ENCODE measurements at places on chromosomes 1 and 21.

- no peak for DNase-seq
These were observed 186.8 kb downstream of the SMYD3 start for GRCh38 chr1:246320286-246320685.

DNA sequence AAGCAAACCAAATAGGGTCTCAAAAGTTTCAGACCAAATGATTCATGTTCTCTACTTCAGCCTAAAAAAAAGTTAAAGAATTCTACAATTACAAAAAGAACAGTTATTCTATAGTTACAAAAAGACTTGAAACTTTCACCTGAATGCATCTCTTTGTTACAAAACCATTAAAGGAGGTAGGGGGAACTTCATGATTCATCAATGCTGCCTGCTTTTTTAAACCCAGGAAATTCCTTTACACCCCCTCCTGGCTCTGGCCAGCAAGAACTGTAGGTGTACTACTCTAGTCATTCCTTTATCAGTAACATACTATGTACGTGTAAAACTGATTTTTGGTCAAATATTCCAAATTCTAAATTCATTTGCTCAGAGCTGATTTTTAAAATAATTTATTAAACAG, 5.0 kb downstream of the FAF1 start:
- no peak for DNase-seq

DNA sequence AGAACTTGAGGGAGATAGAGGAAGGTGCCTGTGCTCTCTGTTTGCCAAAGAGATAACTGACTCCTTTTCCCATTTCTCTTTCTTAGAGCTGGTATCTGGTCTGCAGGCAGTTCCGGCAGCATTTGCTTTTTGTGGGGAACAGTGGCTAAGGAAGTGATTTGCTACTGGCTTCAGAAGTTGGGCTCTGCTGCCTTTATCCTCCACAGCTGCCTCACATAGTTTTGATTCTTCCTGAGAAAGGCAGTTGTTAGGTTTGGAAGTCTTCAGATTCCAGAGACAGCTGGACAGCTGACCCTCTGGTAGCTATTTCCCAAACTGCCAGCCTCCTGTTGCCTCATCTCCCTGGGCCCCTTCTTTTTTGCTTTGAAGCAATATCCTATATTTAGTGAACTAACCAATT, 62.6 kb upstream of the MACF1 start:
- DNase-seq: no peak

GRCh38 chr21:32954353-32954752, 71.4 kb upstream of the OLIG2 start:
- DNase-seq: no peak

DNA sequence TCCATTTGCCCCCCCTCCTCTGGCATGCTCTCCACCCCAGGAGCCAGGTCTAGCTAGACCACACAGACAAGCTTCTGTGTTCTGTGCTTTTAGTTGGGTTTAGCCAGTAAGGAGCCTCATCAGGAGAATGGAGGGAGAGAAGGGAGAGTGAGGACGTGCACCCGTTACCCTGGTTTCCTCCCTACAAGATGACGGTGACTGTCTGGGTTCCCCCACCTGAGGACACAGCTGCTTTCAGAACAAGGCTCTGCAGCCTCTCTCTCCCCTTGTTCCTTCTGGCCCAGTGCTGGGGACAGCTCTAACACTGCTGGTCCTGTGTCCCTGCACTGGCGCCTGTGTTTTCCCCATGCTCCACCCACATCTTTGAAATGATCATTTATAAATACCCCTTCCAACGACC, 184.4 kb upstream of the GALNT2 start:
- DNase-seq: no peak

DNA sequence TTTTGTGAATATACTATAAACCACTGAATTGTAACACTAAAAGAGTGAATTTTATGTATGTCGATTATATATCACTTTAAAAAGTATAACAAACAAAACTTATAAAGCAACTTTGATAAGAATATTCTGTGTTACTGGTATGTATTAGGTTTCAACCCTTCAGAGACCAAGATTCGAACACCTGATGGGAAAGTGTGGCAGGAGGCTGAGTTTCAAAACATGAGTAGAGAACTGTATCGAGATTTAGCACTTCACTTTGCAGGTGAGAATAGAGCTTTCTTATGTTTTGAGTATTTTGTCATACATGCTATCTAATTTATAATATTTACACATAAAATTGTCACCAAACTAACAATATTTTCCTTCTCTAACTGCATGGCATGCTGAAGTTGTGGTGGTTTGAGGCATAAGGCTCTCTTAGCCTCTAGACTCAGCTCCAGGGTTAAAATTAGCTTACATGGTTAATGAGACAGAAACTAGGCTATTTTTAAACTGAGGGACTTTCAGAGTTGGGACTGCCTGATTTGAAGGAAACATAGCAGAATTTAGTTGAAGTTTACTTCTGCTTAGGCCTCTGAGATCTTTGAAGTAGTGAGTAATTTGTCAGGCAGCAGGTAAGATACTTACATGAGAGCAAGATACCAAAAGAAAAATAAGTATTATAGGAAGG, 48.6 kb downstream of the CEP350 start:
- no peak for DNase-seq

GRCh38 chr1:184781941-184782340, 27.3 kb upstream of the EDEM3 start:
- DNase-seq: no peak

GRCh38 chr1:23692308-23692871, 784 bp downstream of the RPL11 start:
- DNase-seq: no peak

- DNase-seq: no peak
These were observed 117.8 kb downstream of the HHAT start for GRCh38 chr1:210446479-210446878.

DNA sequence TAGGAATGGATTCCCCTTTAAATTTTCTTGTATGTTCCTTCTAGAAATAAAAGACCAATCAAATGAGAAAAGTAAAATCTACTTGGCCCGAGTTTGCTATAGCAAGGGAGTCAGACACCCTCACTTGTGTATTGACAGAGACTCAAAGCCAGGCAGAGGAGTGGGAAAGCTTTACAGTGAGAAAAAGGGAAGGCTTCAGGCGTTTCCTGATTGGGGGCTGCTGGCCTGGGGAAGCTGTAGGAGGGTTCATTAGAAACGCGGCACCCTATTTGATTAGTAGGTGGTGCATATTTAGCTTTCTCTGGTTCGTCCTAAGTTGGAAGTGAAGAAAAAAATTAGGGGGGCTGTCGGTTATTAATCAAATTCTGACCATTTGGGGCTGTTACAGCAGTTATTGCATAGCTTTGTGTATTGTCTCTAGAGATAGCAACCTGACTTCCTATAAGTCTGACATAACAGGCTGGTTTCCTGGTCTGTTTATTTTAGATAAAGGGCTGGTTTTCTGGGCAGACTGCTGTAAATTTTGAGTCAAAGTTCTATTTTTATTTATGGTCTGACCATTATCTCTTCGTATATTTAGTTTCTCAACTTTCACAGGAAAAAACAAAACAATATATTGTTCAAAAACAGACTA, 10.0 kb downstream of the SLC25A24 start:
- no peak for DNase-seq

DNA sequence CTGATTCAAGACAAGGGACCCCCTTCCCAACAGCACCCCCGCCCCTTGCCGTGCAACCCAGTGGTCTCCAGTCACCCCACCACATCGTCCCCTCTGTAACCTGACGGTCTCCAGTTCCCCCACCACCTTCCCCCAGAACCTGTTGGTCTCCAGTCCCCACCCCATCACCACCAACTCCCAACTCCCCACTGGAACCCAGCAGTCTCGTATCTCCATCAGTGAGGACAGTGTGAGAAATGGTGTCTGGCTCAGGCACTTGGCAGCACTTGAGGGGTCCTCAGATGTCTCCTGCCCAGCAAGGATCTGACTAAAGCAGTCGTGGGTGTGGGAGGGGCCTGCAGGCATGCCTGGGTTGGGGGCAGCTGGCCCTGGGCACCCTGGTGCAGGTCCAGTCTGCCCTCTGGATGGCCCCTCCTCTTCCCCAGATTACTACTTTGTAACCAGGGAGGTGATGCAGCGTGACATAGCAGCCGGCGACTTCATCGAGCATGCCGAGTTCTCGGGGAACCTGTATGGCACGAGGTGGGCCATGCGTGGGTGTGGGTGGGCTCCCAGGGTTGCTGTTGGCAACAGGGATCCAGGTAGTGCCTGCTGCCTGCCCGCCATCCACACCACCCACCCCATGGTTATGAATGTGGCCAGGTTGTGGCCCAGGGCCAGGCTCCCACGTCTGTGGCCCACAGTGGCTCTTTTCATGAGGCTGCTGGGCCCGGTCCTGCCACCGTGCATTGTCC, 3.1 kb upstream of the GJC2 start:
- no peak for DNase-seq

GRCh38 chr1:58017641-58018040, 528.9 kb downstream of the OMA1 start:
- no peak for DNase-seq

GRCh38 chr1:115373305-115373704, 35.3 kb upstream of the NGF start:
- no peak for DNase-seq

DNA sequence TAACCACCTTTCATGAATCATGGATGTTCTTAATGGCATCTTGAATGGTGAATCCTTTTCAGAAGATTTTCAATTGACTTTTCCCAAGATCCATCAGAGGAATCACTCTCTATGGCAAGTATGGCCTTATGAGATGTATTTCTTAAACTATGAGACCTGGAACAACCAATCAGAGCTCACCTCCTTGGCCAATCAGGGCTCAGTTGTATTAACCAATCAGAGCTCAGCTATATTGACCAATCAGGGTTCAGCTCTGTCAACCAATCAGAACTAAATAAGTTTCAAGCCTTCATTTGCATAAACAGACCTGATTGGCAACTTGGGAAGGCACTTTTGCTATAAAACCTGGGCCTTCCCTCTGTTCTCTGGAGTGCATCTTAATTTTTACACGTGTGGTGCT, 13.6 kb upstream of the FAM3B start:
- DNase-seq: no peak
